Stimulated activated CD8-positive, alpha-beta memory T cell treated with anti-CD3 and anti-CD28 coated beads, Interleukin-7, amount 100 ng/mL, for 48 hours (primary cell): ENCODE measurements at places on chromosomes 4 and X.
A peak's percentile ranks its signal among the peaks of the same experiment; 100 is the strongest.

DNA sequence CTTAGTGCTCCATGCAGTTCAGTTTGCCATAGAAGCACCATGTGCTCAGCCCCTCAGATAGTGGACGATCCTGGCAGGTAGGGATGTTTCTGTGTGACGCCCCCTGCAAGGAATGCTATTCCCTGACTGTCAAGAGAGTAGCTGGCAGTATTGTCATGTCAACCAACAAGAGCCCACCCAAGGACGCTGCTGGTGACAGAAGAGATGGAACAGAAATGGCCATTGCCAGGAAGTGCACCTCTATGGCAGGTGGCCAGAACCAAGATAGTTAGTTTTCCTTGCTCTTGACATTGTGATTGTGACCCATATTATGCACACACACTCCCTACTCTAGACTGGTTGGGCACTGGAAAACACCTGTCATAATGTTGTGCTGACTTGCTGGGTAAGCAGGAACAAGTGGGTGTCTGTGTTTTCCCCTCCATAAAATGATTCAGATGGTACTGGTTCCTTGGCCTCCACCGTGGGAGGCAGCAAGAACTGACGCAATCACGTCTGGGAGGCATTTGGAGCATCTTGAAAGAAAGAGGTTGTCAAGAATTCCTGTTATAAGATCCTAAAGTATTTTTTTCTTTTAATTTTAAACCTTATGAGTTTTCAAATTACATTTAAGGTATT, 507.9 kb downstream of the MID1IP1 start:
- DNase-seq, result peak; percentile 52

- no peak for DNase-seq
Observed at GRCh38 chr4:137610960-137611359, 78.7 kb upstream of the PCDH18 start.

DNA sequence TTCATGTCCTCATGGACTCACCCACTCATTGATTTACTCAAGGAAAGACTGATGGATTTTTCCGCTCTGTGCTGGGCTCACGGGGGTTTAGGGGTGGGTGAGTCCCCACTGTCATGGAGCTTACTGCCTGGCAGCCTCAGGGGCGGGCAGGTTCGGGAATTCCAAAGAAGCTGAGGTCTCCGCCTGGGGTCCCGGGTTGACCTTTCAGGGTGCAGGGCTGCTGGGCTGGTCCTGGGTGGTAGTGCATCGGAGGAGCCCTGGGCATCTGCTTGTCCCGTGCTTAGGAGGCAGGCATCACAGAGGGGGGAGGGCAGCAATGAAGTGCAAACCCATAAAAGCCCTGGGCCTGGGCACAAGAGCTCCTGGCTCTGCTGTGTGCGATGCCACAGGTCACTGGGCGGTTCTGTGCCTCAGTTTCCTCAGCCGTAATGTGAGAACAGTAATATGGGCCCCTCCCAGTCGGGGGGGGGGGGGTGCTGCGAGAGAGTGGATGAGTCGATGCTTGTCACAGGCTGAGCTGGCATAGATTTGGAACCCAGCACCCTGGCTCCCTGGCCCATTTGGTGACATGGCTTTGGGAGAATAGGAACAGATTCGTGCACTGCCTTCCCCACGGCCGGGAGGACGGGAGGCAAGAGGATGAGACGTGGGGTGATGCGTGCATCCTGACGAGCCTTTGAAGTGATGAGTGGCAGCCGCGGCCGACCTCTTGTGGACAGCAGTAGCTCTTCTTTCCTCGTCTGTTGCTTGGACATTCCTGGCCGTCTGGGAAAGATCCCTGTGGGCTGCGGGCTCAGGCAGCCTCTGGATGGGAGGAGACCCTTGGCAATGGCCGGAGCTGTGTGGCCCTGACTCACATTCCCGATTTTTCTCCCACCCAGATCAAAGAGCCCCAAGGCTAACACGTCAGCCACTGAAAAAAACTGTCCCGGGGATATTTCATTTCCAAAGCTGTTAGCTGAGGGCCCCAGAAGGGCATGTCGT, 42.0 kb downstream of the PSAPL1 start:
- DNase-seq, result no peak

GRCh38 chr4:61239250-61239649, 39.1 kb downstream of the ADGRL3 start:
- DNase-seq, result no peak

GRCh38 chr4:171636606-171637005, 176.6 kb upstream of the GALNTL6 start:
- no peak for DNase-seq

DNA sequence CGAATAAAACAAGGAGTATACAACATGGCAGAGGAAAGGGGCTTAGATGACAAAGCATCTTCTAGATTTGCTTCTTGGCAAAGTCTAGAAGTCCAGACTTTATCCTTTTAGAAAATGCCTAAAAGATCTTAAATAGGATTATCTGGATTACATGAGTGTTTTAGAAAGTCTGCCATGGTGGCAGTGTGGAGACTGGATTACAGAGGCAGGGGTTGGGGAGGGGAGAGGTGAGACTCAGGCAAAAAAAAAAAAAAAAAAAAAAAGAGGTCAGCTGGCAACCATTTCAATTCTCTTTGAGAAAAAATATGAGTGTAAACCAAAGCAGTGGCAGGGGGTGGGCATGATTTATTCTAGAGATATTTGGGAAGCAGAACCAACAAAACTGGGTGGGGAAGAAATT, 17.4 kb downstream of the ZNF827 start:
- no peak for DNase-seq

- no peak for DNase-seq
Observed at GRCh38 chrX:78330068-78330467, 2.7 kb upstream of the CYSLTR1 start.

DNA sequence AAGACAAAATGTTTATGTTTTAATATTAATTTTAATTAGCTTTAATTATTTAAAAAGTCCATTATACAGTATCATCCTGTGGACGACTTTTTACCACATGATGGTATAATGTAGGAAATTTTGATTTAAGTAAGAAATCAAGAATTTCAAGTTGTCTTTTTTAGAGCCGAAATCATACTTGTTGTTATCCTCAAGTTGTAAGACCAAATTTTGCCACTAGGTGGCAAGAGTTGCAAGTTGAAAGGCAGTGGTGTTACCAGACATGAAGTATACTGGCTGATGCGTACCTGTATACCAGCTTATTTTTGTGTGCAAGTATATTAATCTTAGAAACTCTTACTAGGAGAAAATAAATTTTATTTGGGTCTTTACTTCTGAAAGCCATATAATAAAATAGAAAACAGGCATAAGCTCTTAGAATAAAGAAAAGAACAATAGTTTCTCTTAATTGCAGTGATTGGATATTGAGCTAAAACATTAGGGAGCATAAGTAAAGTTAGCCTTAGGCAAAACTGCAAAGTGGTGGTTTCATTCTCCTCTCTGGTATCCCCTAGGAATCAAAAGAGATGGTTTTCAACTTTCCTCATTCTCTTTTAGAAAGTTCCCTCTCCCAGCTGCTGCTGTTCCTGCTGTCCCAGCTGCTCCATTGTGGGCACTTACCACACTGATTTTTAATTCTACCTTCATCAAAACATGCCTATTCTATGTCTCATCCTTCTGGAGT, 118.0 kb upstream of the WDFY3 start:
- no peak for DNase-seq

GRCh38 chrX:138954976-138955375, 243.5 kb upstream of the FGF13 start:
- no peak for DNase-seq

DNA sequence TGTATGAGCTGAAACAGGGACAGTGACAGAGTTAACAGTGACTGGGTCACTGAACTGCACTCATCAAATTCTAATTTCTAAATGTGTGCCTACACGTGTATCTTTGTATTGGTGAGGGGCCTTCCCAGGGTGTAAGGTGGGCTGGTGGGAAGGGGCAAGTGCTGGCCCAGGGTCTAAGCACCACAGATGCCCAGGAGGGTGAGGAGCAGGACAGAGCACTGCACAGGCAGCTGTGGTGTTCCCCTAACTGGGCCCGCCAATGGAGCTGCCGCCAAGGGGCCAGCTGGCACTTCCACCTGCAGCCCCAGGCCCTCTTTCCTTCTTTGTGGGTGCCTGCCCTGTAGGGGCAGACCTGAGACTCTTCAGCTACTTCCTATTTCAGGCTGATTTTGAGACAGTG, 349.9 kb downstream of the ARHGAP10 start:
- no peak for DNase-seq

DNA sequence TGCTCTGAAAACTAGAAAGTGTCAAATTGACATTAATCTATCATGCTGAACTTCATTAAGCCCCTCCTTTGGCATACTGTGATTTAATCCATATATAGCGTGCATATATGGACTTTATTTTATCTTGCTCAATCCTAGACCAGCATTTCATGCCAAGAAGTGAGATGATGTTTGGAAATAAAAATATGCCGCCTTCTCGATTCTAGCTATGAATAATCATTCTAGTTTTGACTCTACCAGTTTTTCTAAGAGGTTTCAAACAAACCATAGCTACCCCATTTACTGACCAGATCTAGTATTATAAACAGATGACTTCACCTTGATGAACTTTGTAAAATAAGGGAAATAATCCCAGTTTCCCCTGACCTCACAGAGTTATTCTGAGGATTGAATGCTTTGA, 95.0 kb downstream of the ARX start:
- DNase-seq, result no peak

GRCh38 chrX:20829665-20830491, 544.3 kb upstream of the CNKSR2 start:
- DNase-seq, result no peak

DNA sequence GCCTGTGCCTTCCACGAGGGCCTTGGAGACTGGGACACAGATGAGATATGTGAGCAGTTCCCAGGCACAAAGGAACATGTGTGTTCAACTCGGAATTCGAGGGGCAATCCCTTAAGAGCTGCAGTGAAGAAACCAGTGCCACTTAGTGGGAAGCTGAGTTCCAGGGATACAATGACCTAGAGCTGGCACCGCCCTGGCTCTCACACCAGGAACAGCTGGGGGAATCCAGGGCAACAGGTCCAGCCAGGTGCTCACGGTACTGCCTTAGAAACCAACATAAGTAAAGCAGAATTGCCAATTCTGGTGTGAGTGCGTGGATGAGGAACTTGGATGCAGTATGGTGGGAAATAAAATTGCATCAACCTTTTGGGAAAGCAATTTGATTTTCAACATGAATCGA, 122.9 kb downstream of the AFAP1 start:
- DNase-seq, result no peak

- no peak for DNase-seq
Observed at GRCh38 chrX:1368385-1368698, 23.6 kb downstream of the SLC25A6 start.

DNA sequence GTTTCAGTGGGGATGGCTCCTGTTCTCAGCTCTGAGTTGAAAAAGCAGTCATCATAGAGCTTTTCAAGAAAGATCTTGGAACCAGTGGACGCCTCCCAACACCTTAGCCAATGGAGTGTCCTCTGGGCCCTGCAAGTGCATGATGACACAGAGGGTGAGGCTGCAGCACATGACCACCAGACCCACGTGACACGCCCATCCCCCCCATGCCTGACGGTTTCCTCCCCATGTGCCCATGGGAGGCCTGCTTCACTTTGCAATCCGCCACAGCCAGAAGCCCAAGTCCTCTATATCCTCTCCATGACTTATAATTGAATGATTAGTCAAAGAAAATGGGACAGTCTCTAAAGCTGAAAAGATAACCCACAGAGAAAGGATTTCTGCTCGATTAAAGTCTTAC, 187.0 kb downstream of the AFAP1 start:
- DNase-seq, result no peak

GRCh38 chrX:31092476-31092875, 20.6 kb upstream of the FTHL17 start:
- no peak for DNase-seq

DNA sequence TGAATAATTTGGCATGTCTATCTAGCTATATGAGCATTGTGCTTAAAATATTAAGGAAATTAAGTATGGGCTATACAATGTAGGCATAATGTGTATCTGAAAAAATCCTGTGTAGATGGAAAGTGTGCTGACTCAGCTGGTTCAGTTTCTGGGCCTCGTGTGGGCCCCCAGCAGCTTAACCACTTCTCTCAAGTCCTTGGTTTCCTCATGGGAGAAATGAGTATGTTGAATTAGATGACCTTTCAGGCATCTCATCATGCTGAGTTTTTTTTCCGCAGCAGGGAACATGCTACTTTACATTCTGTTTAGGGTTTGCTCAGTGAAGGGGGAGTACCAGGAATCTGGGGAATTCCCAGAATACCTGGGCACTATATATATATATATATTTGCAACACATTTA, 30.5 kb downstream of the RHOH start:
- no peak for DNase-seq

- no peak for DNase-seq
Observed at GRCh38 chrX:21131786-21132185, 242.4 kb upstream of the CNKSR2 start.

- DNase-seq, result no peak
Observed at GRCh38 chr4:90799895-90800294, 672.7 kb downstream of the CCSER1 start.

DNA sequence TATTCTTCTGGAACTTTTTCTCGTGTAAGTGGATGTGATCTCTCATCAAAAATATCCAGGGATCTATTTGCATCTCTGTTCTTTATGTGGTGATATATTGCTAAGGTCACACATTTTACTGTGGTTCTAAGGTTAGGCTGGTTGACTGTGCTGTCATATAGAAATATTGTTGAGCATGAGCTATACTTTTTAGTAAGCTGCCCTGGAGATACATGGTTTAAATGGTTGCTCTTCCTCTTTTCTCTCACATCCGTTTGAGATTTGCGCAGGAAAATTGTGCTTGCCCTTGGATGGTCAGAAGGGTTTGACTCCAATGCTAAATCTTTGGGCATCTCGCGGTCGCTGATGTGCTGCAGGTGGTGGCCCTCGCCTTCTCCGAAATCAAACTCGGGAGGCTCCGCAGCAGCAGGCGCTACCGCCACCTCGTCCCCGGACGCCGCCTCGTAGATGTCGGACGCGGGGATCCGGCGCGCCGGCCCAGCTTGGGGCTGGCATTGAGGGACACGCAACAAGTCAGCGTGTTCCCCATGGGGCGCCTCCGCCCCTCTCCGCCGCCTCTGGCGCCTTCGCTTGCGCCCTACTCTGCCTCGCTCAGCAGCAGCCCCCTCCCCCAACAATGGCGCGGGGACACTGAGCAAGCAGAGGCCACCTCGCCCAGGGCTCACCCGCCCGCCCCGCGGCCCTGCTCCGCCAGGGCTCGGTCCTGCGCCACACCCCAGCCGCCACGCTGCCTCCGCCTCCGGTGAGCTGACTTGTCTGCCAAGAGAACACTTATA, 154.5 kb downstream of the MSN start:
- peak; percentile 10 for DNase-seq

DNA sequence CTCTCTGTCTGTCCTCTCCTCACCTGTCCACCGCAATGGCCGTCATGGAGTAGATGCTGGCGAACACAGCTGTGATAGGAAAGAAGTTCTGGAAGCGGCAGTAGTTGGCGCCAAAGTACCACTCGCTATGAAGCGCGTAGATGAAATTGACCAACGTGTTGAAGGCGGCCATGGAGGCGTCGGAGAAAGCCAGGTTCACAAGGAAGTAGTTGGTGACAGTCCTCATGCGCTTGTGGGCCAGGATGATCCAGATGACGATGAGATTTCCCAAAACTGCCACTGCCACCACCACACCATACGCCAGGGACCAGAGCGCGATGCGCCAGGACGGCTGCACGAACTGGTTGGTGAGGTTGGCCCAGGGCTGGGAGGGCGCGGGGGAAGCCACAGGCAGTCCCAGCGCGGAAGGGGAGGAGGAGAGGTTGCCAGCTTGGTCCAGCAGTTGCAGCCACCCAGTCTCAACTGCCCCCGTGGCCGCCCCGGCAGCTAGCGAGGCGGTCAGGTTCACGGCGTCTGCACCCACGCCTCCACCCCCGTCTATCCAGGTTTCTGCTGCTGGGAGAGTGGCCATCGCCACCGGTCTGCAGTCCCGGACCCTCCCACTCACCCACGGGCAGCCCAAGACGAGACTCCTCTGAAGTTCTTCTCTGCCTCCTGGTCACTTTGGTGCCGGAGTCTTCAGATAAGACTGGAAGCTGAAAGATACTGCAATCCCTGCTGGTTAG, 518 bp downstream of the TACR3 start:
- no peak for DNase-seq
